ENCODE measurements at places on chromosomes 11 and 22.

DNA sequence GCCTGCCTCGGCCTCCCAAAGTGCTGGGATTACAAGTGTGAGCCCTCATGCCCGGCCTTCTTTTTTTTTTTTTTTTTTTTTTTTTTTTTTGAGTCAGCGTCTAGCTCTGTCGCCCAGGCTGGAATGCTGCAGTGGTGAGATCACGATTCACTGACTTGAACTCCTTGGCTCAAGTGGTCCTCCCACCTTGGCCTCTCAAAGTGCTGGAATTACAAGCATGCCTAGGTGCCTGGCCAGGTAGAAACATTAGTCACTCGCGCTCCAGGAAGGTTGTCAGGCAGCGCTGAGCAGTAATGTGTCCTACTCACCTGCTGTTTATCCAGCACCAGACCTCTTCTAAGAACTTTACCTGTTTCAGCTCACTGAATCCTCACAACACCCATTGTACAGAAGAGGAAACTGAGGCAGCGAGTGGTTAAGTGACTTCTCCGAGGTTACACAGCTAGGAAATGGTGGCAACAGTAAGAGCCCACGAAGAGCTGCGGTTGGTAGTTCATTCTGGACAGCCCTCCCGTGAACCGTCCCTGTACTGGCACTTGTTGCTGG is 496 bp upstream of the CST6 start:
- DNase-seq = peak; percentile 46

- no peak for DNase-seq
Observed at GRCh38 chr11:1283091-1283511, 26.3 kb downstream of the TOLLIP start.

- no peak for DNase-seq
Observed at GRCh38 chr11:33654594-33654993, 46.0 kb downstream of the C11orf91 start.

GRCh38 chr11:18171377-18172000 is 1.1 kb upstream of the MRGPRX4 start:
- DNase-seq = peak; percentile 26

DNA sequence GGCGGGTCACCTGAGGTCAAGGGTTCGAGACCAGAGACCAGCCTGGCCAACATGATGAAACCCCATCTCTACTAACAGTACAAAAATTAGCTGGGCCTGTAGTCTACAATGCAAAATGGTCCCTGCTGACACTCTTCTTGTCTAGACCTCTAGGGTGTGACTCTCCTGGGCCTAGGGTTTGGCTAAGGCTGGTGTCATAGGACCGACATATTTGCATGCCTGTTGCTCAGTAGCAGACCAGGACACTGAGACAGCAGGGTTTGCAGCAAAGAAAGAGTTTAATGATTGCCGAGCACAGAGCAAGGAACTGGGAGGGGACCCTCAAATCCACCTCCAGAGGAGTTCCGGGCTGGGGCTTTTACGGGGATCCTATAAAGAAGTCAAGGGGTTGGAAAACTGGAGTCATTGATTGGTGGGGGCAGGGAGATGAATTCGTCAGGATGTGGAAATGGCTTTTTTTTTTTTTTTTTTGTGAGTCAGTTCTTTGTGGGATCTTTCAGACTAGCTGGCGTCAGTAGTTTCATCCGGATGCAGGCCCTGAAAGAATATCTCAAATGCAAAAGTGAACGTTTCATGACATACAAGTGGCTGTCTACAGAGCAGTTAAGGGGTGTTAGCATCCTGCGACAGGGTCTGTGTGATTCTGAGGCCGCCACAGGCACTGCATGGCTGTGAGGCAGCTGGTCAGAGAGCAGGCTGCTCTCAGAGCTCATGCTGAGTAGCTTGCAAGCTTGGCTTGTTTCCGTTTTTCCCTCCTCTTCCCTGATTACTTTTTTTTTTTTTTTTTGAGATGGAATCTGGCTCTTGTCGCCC is 27.2 kb upstream of the A4GALT start:
- DNase-seq = peak; percentile 78

DNA sequence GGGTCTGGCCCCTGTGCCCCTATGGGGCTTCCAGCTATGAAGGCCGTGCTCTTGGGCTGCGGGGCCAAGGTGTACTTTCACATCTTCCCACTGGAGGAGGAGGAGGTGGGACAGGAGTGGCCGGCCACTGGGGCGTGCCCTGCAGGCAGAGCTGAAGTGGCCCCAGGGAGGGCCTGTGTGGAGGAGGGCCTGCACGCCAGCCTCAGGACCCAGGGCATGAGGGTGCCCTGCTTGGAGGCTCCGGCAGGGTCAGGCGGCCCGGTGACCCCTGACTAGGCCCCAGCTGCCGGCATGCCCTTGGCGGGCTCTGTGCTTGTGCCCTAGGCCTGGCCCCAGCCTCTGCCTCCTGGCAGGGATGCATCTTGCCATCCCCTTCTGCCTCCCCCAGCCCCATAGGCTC is 5.2 kb downstream of the PRR5 start:
- no peak for DNase-seq

GRCh38 chr11:81644239-81644840 is 1089.3 kb downstream of the FAM181B start:
- peak; percentile 43 for DNase-seq

- no peak for DNase-seq
Observed at GRCh38 chr22:24697621-24698082, 76.9 kb downstream of the PIWIL3 start.

GRCh38 chr11:19718051-19718450 is 5.4 kb downstream of the NAV2 start:
- DNase-seq = no peak

DNA sequence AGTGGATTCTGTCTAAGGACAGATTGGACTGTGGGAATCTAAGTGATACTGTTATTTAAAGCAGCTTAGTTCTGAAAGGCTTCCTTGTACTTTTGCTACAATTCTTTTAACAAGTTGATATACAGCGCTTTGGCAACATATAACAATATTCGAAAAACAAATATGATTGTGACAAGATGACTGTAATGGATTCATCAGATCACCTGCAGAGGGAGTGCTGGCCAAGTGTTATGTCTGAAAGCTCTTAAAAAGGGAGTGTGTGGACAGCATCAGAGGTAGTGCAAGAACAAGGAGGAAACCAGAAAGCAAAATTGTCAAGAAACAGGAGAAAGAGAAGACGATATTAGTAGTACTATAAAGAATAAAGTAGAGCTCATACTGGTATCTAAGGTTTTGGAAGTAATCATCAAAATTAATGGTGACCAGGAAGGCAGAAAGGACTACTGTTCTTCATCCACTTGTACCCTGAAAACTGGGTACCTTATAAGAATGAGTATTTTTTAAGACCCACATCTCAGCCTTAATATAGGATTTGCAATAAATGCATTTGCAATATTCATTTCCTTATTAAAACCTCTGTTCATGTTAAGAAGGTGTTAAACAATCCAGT is 1112.0 kb upstream of the CCDC90B start:
- peak; percentile 66 for DNase-seq

DNA sequence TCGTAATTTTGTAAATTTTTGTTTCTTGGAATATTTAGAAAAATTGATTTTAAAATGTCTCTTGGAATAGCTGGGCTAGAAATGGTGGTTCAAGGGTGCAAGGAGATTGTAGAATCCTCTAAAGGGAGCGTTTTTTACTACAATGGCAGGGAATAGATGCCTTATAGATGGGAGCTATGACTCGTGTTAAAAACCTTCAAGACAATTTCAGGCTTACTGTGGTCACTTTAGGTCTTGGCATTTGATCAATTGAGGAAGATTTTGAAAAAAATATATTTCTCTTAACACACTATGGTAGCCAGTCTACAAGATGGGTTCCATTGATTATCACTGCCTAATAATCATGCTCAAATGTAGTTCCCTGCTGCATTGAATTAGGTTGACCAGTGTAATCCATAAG is 25.0 kb downstream of the METTL15 start:
- DNase-seq = peak; percentile 16

DNA sequence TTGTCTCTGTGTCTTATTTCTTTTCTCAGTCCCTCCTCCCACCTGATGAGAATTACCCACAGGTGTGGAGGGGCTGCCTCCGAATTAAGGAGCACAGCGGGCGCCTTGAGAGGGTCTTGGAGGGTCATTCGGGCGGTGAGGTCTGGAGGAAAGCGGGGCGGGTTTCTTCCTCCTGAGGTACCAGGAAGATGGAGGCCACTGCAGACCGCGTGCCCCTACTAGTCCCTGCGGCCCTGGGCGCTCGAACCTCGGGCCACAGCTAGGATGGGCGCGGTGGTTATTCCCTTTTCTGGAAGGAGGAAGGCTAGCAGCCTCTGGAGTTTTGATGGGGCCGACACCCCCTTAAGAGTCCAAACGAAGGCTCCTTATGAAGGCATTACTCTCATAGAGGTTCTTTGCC is 5.5 kb upstream of the FAM111A start:
- DNase-seq = no peak

DNA sequence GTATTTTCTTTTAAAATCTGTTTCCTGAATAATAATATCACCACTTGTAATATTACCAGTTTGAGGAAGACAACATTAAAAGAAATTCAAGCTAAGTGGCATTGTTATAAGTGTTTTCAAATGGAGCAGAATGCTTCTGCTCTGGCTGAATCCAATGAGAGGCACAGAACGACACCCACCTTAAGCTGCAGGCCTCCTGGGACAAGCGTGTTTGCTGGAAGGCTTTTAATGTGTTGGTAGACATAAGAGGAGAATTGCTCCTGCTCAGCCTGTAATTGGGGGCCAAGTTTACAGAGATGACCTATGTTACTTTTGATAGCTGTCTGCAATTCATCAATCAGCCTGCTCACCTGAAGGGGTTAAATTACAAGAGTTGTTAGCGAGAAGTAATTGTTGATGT is 242.2 kb downstream of the DCDC1 start:
- DNase-seq = no peak

DNA sequence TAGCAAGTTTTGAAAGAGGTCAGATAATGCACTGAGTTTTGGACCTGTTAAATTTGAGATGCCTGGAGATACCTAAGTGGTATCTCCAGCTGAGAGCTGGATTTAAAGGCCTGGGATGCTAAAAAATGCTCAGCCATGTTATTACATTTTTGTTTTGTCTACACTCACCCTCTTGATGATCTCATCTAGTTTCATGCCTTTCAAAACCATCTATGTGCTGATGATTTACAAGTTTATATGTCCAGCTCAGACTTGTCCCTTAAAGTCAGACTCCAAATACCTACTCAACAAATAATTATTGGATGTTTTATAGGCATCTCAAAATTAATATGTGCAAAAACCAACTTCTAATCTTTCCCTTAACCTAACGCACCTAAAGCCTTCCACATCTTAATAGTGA is 103.6 kb upstream of the OR9G4 start:
- DNase-seq = no peak

- DNase-seq = no peak
Observed at GRCh38 chr11:60869451-60869825, 2.1 kb downstream of the ZP1 start.

DNA sequence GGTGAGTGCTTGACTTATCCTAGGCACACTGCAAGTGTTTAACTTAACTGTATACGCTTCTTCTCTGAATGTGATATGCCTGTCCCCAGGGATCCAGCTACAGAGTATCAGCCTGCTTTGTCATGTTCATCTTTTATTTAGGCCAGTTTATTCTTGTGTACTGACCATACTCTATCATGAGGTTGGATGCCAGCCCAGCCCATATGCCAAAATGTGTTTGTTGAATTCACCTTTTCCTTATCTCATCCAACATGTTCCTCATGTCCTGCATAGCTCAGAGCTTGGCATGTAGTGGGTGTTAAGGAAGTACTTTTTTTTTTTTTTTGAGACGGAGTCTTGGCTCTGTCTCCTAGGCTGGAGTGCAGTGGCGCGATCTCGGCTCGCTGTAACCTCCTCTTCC is 116.2 kb downstream of the NCAM1 start:
- DNase-seq = no peak

GRCh38 chr11:76382209-76382608 is 1.1 kb downstream of the GVQW3 start:
- no peak for DNase-seq

- no peak for DNase-seq
Observed at GRCh38 chr11:117545706-117546105, 218.1 kb downstream of the CEP164 start.

DNA sequence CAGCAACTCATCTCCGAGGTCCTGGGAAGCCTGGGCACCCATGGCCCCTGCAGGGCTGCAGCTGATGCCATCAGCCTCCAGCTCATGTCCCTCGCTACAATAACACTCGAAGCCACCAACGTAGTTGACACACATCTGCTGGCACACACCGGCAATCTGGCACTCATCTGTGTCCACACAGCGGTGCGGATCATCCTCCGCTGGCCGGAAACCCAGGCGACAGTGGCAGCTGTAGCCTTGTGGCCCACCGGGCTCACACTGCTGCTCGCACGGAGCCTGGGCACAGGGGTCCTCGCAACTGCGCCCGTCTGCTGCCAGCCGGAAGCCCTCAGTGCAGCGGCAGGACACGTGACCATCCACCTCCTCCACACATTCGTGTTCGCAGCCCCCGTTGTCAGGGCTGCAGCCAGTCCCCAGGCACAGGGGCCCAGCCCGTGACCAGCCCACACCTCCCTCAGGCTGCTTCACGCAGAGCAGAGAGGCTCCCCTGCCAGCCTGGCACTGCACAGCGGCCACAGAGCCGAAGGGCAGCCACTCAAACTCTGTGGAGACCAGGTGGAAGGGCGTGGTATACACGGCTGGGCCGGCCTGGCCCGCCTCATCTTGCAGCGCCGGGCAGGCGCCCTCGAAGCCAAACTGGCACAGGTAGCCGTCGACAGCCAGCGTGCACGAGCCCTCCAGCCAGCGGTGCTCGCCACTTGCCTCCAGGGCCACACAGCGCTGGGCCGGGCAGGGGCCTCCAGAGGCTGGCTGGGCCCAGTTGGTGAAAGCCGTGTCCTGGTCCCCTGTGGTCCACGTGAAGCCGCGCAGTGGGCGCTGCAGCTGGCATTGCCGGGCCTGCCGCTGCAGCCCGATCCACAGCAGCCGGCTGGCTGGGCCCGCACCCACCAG is 678 bp downstream of the CD248 start:
- no peak for DNase-seq

DNA sequence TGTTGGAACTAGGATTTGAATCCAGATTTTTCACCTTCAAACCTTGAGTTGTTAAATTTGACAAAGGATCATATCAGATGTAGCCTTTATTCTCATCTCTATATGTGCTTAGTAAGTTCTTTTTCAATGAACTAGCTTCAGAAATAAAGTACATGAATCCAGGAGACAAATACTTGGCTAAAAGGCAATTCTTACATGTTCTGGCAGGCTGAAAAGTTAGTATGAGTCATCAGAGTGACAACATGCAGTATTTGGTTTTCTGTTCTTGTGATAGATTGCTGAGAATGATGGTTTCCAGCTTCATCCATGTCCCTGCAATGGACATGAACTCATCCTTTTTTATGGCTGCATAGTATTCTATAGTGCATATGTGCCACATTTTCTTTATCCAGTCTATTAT is 40.4 kb downstream of the BBOX1 start:
- DNase-seq = peak; percentile 47

DNA sequence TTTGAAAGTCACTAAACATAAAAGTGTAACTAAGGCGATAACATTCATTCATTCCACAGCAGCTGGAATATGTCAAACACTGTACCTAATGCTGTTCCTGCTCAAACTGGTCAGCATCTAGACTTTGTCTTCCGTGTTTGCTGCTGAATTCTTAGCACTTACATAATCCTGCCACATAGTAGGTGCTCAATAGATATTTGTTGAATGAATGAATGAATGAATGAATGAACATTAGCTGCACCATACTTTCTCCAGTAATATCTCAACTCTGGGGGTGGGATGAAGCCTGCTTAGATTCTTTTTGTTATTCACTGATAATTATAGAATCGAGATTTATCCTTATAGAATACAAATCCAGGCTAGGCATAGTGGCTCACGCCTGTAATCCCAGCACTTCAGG is 6.6 kb upstream of the RNF169 start:
- no peak for DNase-seq

Measured in fibroblast of pulmonary artery (primary cell).